Omental fat pad (tissue), 4 donors: ENCODE measurements at places on chromosomes 5 and 9. TPM values are rescaled to one million over a fixed set of nuclear protein-coding genes. Genes with fewer than 3 reads are reported as not detected.

Gene OGN
- 114 TPM for total RNA-seq

Gene GMCL2
- total RNA-seq: not detected

Gene BAAT
- total RNA-seq: not detected

Gene TMOD1
- total RNA-seq: 33.8 TPM

Gene NR4A3
- 39.8 TPM for total RNA-seq

Gene SPACA9
- total RNA-seq: 3.8 TPM

Gene WWC1
- 29.8 TPM for total RNA-seq

Gene NR6A1
- 0.95 TPM for total RNA-seq

Gene C9orf50
- not detected for total RNA-seq

Gene SPRY4
- 93.5 TPM for total RNA-seq

Gene BSPRY
- total RNA-seq: 0.63 TPM

Gene OTP
- total RNA-seq: not detected

Gene GKAP1
- 13.6 TPM for total RNA-seq

Gene PRELID1
- total RNA-seq: 51.9 TPM

Gene FBN2
- 0.95 TPM for total RNA-seq

Gene PDE4D
- 32.5 TPM for total RNA-seq

Gene CDH12
- not detected for total RNA-seq

Gene NR2F1-AS1
- total RNA-seq: 20.5 TPM

Gene SHOC1
- not detected for total RNA-seq

Gene FBP2
- not detected for total RNA-seq

Gene IFNB1
- total RNA-seq: not detected

Gene C5orf58
- not detected for total RNA-seq

Gene SV2C
- total RNA-seq: 0.06 TPM
